ENCODE measurements at places on chromosomes 2 and 18.

DNA sequence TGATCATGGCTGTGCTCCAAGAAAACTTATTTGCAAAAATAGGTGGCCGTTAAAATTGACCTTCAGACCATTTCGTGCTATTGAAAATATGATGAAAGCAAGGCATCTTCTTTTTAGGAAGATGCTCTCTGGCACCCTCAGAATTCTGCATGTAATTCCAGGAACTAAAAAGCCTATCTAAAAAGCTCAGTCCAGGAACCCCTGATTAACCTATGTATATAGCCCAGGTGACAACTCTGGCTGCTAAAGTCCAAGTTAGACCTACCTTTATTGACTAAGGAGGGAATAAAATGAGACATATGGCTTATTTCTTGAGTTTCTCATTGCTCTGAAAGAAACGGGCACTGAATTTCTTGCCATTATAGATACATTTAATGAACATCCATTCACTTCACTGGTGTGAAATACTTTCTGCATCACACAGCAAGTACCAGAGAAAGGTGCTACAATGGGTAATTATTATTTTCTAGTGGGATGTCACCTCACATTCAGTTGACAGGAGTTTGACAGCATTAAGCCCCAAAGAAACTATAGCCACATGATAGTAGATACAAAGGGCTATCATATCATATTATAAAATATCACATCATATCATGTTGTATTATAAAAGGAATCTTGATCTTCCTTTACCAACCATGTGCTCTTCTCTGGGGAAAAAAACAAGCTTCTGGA lies 83.8 kb downstream of the EPHA4 start:
- no peak for DNase-seq

GRCh38 chr2:28185153-28185552 lies 207.5 kb upstream of the FOSL2 start:
- DNase-seq = no peak

- peak; percentile 67 for DNase-seq
Observed at GRCh38 chr2:114550895-114551793, 108.7 kb downstream of the DPP10 start.

- peak; percentile 32 for DNase-seq
Observed at GRCh38 chr2:196453613-196454047, 185.9 kb upstream of the CCDC150 start.

DNA sequence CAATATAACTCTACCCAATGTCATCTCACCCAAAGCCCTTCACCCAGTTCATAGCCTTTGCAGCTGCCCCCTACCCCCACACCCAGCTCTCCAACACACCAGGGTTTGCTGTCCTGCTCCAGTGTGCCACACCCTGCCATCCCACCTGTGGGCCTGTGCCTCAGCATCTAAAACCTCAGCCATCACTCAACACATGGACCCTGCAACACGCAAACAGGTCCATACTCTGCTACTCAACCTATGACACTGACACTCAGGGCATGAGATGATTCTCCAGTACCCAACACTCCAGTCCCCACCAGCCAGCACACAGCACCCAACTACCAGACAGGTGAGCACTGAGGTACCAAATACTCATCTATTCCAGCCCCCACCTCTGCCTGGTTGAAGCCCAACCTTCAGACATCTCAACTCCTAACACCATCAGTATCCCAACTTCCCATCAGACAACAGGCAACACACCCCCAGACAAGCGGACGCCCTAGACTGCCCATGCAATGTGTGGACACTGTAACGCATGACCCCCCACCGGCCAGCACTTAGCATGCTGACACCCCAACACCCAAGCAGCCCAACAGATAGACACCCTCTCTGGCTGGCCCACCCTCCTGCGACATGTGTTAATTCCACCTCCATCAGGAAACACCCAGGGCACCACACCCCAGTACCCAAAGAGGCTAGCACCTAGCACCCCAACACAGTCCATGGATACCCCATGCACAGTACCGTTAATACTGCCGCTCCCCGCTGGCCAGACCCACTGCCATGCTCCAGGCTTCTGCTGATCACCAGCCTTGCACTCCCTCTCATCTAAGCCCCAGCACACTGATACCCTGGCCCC lies 25.0 kb downstream of the ZAP70 start:
- no peak for DNase-seq

GRCh38 chr18:48776641-48777025 lies 174.1 kb downstream of the SMAD7 start:
- no peak for DNase-seq

DNA sequence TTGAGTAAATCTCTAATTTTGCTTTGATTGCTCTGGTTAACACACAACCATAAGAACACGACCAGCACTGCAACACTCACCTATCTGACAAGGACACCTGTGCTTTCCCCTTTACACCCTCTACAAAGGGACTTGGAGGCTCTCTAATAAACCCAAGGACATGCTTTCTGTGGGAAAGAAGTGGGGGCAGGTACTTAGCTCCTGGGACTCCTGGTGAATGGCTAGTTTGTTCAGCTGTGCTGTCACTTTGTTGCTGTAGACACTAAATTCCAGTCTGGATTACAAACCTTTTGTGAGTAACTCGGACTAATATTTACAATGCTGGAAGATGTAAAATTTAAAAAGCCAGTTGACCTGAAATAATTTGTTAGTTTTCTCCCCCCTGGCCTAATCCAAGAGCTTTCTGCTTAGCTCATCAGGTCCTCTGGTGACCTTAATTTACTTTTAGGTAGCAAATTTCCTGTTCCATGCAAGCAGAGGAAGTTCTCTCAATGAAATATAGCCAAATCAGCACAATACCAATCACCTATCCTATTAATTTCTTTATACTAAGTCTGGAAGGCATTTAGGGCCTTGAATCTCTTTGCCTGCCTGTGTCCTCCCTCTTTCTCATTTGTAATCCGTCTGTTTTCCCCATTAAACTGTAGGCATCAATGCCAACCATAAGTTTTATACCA lies 67.5 kb downstream of the PLCL1 start:
- DNase-seq = peak; percentile 29

Measured in NCI-H1417 (cell line).